ENCODE measurements at places on chromosomes 7 and 10.

GRCh38 chr10:24907956-24908355 is 44.5 kb downstream of the PRTFDC1 start:
- no peak for DNase-seq

DNA sequence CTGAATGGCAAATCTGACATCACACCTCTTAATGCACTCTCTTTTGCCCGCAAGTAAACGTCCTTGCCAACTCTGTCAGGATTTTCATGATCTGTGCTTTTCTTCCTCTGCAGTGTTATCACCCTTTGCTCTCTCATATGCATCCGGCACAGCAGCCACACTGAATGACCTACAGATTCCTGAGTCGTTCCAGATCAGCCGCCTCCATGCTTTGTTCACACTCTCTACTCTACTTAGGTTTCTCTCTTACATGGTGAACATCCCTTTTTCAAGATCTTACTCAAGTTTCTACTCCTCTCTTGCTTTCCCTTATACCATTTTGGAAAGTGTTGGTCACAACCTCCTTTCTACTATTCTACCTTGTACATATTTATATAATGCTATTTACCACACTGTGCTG is 127.7 kb upstream of the AOAH start:
- no peak for DNase-seq

- no peak for DNase-seq
These were observed 170.8 kb downstream of the ARHGAP12 start for GRCh38 chr10:31757831-31758230.

DNA sequence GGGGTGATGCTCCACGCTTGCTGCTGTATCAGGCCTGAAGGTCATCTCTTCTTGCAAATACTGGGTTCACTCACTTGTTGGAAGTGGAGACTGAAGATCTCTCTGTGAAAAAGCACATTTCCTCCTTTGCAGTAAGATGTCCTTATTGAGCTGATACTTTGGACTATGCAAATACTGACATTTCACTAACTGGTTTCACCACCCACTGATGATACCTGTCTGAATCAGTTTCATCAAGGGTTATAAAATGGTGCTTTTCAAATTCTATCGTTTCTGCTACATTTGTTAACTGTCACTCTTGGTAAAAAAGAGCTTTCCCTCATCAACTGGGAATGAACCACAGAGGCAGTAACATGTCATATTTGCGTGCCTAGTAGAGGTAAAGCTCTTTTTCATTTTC is 35.5 kb downstream of the RAB19 start:
- no peak for DNase-seq

DNA sequence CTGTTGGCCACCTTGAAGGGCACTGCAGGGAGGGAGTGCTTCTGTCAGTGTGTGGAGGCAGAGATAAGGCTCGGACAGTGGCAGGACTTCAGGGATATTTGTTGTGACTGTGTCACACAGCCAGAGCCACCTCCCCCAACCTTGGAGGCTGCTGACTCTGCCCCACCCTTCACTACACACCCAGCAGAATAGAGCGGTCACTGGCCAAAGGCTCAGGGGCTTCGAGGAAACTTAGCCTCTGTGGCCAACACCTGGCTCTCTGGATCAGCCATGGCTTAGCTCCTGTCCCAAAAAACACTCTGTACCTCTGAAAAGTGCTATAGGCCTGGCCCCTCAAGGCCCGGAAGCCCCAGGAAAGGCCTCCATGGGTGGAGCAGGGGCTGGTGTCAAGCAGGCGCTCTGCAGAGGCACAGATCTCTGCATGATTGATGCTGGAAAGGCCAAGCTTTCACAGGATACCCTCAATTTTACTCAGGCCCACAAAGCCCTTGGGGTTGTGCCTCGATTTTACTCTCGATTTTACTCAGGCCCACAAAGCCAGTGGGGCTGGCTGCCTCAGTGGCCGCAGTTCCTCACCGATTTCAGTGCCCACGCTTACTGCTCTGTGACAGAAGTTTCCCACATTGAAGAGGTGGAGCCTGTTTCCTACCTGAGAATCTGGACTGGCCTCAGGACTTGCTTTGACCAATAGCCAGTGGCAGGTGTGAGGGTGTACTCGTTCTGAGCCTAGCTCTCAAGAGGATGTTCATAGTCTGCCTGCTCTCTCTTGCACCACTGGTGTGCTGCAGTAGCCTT is 113.2 kb upstream of the GPR26 start:
- no peak for DNase-seq

DNA sequence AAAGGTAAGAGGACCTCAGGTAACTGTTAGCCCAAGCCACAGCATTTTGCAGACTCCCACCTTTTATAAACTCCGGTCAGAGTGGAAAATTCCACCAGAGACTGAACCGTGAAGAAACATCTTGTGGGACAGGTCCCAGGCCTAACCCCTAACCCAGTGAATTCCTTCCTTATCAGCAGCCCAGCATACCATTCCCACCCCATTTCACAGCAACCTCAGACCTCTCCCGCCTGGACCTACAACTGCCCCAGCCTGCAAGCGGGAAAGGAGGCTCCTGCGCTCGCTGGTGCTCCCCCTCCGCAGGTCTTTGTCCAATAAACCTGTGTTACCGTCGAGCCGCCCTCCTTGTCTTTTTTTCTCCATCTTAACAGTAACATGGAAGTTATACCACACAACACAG is 736.6 kb downstream of the MAGI2 start:
- no peak for DNase-seq

GRCh38 chr7:18320422-18320821 is 175.1 kb upstream of the HDAC9 start:
- DNase-seq, result no peak

GRCh38 chr7:36521911-36522310 is 132.2 kb downstream of the ANLN start:
- DNase-seq, result no peak

- DNase-seq, result no peak
These were observed 36.0 kb downstream of the MKLN1 start for GRCh38 chr7:131363719-131364118.

DNA sequence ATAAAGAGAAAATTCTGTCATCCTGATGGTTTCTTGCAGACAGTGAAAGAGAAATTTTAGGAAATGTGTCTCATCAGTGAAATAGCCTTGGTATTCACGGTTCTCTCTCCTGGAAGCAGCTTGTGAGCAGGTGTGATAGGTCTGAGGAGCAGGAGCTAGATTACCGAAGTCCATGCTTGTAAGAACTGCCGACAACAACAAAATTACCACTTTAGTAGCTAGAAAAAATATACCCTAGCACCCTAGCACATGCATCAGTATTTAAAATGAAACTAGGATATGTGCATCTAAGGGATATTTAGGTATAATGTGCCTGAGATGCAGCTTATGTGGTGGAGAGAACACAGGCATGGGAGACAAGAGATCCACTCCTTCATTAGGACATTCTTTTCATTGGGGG is 82.3 kb downstream of the VPS50 start:
- no peak for DNase-seq

DNA sequence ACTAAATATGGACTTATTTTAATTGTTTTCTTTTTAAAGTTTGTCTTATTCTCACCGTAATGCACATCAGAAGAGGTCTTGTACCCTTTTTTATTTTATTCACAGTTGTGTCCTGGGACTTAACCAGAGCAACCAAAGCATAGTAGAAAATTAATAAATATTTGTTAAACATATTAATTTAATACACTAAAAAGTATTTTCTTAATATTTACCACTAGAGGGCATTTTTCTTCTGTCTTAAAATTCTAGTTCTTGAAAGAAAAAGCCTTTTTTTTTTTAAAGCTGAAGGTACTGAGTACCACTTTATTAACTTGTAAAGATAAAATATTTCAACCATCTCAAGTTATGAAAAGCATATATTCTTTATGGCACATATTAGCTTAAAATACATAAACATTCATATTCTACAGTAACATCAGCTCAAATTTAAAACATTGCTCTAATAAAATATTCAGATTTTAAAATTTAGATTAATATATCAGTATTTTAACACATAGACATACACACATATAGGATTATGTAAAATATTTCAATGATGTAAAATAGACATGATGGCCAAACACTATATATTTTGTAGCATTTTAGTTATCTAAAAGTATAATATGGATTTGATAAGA is 260.4 kb downstream of the SEMA3A start:
- no peak for DNase-seq

- no peak for DNase-seq
These were observed 30.0 kb downstream of the NET1 start for GRCh38 chr10:5442065-5442989.

DNA sequence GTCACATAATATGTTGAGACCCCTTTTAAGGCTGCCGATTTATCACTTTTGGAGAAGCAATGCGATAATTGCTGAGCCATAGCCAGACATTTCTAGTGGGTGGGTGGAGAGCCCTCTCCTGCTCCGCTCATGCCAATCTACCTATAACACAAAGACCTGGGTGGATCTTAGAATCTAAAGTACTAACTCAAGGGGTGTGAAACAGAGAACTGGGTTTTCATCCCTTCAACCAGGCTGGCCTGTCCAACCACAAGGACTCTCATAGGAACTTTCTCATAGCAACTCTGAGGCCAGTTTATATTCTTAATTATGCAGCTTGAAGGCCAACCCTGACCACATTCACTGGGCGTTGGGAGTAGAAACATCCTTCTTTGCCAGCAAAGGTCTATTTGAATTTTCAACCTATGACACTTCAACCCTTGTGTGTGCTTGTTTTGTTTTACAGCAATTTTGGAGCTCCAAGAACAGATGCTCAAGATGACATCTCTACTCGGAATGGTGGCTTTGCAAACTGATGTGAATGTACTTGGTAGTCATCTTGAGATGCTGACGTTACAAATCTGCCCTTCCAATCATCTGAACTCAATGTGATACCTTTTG is 1198.2 kb upstream of the AUTS2 start:
- no peak for DNase-seq

GRCh38 chr7:157662110-157662791 is 325.4 kb downstream of the DNAJB6 start:
- no peak for DNase-seq

- DNase-seq, result no peak
These were observed 3.1 kb downstream of the ABHD11 start for GRCh38 chr7:73735528-73735905.

DNA sequence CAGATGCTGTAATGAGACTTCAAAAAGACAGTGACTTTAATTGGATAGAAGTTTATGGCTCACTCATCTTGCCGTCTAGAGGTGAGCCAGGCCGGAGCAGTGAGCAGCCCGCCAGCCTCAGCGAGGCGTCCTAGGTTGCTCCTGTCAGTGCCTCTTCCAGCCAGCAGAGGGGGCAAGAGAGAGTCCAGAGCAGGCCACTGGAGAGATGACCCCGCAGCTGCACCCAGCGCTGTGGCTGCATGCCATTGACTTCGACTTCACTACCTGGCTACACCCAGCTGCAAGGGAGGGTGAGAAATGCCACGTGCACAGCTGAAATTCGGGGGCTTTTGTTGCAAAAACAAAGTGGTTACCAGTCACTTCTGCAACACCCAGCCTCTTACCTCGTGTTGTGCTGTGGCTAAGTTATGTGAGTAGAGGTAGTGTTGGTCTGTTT is 26.5 kb downstream of the NUB1 start:
- no peak for DNase-seq

DNA sequence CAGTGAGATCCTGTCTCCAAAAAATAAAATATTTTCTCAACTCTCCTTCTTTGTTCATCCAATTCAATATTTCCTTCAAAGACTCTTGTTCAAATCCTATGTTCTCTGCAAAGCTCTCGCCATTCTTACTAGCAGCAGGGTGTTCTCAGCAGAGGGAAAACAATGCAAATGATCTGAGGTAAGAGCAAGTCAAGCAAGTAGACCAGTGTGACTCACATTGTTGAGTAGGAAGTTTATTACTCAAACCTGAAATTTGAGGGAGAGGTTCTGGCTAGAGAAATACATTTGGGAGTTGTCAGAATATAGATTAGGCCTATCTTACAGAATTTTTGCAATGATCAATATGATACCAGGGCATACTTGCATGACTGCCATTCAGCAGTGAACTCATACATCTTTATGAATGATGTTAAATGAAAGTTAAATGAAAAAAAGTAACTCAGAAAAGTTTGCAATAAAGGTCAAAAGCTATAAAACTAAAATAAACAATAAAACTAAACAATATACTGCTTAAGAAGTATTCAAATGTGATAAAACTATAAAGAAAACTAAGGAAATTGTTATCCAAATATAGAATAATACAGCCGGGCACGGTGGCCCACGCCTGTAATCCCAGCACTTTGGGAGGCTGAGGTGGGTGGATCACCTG is 5.8 kb downstream of the IDE start:
- DNase-seq, result no peak

GRCh38 chr10:128213156-128213555 is 86.9 kb upstream of the MKI67 start:
- DNase-seq, result no peak

- DNase-seq, result no peak
These were observed 1096.1 kb upstream of the CELF2 start for GRCh38 chr10:9921544-9921943.

DNA sequence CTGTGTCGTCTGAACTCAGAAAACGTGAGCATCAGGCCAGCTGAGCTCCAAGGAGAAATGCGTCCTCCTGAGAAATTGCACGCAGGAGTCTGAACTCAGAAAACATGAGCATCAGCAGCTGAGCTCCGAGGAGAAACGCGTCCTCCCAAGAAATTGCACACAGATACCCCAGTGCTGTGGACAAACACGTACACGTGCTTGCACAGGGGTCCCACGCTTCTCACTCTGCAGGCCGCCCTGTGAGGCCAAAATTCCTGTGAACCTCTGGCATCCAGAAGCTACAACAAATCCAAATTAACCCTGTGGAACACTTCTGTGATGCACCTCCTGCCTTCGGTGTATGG is 133.8 kb downstream of the WDR37 start:
- no peak for DNase-seq

- DNase-seq, result no peak
These were observed 188.7 kb downstream of the ZNF716 start for GRCh38 chr7:57638666-57639065.

- no peak for DNase-seq
These were observed 29.7 kb downstream of the C1QL3 start for GRCh38 chr10:16491933-16492332.

GRCh38 chr10:74165530-74165901 is 14.5 kb downstream of the ADK start:
- DNase-seq, result no peak

GRCh38 chr10:59315465-59315864 is 46.9 kb downstream of the FAM13C start:
- no peak for DNase-seq

- no peak for DNase-seq
These were observed 195.0 kb downstream of the CALN1 start for GRCh38 chr7:72217151-72217550.

GRCh38 chr7:133275446-133276095 is 22.7 kb downstream of the EXOC4 start:
- no peak for DNase-seq

- DNase-seq, result no peak
These were observed 7.2 kb downstream of the UPP1 start for GRCh38 chr7:48096273-48096672.

DNA sequence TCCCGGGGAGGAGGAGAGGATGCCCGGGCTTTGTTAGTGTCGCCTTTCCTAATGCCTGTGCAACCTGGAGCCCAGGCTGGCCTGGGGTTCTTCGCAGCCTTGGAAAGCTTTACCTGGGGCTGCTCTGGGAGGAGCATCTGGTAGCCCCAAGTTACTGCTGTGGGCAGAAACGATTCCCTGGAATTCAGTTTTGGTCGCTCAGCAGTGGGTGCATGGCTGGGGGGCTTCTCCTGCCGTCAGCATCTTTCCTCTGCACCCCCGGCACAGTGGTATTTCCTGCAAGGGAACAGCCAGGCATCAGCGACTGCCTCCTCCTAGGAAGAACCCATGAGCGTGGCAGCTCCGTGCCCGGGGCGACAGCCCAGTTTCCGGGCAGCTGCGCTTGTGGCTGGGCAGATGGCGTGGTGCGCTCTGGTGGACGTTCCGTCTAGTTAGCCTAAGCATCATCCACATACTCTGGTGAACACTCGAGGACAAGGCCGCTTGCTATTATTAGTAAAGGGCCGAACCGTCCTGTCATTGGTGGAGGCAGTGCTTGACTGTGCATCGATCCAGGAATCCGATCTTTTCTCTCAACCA is 107.0 kb upstream of the BTBD16 start:
- DNase-seq, result peak; percentile 49
